ENCODE measurements at places on chromosomes 13 and 19.

- DNase-seq: peak; percentile 63
Measured at GRCh38 chr19:41995959-41996797, 2.1 kb upstream of the ATP1A3 start.

DNA sequence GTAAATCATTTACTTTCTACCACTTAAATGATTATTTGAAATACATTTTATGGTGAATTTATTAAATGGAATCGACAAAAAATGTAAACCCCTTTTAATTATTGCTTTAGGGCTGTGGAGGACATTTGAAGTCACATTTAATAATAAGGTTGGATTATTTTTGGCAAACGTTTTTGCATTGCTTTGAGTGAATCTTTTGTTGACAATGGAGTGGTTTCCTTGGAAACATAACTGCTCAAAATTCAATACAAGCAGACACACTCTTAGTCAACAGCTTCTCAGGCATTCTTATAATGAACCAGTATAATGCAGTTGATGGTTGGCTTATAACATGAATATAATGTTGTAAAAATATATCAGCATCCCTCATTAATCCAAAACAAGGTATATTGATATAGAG lies 104.7 kb downstream of the DCLK1 start:
- DNase-seq: no peak

DNA sequence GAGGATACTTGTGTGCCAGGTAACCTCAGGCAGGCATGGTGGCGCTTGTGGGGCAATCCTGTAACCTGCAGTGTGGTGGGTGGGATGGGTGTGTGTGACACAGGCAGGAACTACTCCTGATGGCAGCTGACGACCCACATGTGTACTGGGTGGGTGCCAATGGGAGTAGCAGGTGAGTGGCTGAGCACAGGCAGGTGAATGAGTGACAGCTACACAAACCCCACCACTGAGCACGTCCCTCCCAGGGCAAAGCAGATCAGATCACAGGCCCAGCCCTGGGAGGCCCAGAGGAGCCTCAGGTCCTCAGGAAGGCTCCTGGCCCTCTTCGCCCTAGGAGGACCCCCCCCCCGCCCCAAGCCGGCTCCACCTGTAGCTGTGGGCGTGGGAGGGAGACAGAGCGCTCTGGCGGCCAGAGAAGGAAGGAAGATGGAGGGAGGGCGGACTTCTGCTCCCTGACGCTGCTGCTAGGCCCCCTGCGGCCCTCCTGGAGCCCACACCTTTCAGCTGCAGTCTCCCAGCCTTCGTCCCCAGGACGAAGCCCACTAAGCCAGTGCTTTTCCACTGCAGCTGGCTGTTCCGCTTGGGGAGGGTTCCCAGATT lies 1.3 kb upstream of the ZNF181 start:
- no peak for DNase-seq

GRCh38 chr13:74226791-74227475 lies 92.7 kb upstream of the KLF12 start:
- no peak for DNase-seq

GRCh38 chr13:111919286-111919685 lies 147.7 kb upstream of the SOX1 start:
- DNase-seq: no peak

GRCh38 chr19:41694196-41694595 lies 6.1 kb upstream of the CEACAM7 start:
- DNase-seq: no peak

DNA sequence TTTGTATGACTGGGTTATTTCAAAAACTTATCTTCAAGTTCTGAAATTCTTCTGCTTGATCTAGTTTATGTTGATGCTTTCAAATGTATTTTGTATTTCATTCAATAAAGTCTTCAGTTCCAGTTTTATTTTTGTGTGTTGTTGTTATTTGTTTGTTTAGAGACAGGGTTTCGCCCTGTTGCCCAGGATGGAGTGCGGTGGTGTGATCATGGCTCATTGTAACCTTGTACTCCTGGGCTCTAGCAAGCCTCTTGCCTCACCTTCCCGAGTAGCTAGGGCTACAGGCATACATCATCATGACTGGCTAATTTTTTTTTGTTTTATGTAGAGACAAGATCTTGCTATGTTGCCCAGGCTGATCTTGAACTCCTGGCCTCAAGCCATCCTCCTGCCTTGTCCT lies 40.3 kb upstream of the ARHGEF7 start:
- no peak for DNase-seq

GRCh38 chr19:31515931-31516330 lies 166.7 kb upstream of the TSHZ3 start:
- DNase-seq: no peak

DNA sequence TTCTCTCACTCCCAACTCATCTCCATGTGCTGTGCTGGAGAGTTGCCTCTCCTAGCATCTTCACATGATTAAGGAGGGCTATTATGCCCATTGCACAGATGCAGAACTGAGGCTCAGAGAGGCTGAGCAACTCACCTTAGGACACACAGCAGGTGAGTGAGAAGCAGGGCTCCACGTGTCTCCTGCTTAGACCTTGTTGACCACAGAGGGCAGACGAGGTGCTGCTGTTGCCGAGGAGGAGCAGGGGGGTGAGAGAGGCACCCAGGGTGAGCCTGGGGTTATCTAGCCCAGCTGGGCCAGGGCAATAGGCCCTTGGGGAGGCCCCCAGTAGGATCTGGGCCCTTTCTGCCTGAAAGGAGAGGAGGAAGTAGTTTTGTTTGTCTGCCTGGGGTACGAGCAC lies 2.4 kb upstream of the HSH2D start:
- DNase-seq: no peak

GRCh38 chr13:48236528-48237353 lies 3.7 kb downstream of the ITM2B start:
- no peak for DNase-seq

DNA sequence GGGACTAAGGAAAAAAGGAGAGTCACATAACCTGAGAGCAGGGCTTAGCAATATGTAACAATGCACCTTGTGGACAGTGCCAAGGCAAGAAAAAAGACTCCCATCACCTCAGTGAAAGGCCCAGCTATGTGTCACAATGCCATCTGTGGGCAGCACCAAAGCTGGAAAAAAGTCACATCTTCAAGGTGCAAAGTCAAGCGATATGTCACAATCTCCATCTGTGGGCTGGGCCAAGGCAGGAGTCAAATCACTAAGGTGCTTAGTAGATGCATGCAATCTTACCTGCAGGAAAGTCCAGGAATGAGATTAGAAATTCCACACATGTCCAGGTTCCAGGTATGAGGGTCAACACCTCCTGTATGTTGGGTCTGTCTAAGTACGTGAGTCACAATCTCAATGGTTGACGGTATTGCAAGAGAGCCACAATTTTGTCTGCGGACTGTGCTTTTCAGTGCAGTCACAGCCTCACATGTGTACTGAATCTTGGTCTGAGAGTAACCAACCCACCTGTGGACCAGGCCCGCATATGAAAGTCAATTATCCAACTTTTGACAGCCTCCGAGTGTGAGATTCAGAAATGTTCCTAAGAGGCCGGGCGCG lies 14.8 kb upstream of the ZNF43 start:
- DNase-seq: no peak

DNA sequence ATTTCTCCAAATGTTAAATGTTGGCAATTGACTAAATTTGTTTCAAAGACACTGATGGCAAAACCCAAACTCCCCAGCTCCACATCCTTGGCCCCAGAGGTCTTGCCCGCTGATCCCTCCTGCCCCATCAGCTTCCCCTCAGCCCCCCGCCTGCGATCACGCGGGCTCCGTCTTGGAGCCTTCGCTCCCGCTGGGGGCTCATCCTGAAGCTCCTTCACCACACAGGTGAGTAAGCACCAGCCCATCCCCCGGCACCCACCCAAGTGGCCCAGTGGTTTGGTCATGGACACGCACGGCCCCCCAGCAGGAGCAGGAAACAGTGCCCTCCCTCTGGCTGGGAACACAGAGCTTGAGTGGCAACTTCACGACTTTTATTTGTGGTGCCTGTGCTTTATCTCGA lies 14.9 kb downstream of the EPS8L1 start:
- DNase-seq: no peak

GRCh38 chr19:8705742-8706141 lies 7.1 kb upstream of the ACTL9 start:
- DNase-seq: no peak

- DNase-seq: no peak
Measured at GRCh38 chr13:32016631-32017030, 14.9 kb upstream of the FRY start.

GRCh38 chr19:2199861-2200623 lies 36.1 kb downstream of the PLEKHJ1 start:
- no peak for DNase-seq

DNA sequence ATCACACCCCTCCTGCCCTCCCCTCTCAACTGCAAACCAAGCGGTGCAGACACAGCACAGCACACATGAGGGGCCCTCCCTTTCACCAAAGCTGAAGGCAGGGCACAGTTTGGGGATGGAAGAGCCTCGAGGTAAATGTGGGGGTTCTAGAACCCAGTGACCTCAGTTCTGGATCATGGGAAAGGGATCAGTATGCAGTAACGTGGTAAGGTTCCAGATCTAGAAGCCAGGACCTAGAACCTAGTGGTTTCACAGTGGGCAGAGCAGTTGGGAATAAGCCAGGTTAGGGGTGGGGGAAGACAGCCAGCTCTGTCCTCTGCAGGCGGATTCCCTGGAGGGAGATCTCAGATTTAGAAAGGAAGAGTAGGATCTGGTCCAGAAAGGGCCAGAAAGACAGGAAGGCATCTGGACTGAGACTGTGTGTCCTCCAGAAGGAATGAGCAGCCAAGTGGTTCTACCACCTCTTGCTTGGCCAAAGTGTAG lies 3.1 kb downstream of the FTL start:
- no peak for DNase-seq

DNA sequence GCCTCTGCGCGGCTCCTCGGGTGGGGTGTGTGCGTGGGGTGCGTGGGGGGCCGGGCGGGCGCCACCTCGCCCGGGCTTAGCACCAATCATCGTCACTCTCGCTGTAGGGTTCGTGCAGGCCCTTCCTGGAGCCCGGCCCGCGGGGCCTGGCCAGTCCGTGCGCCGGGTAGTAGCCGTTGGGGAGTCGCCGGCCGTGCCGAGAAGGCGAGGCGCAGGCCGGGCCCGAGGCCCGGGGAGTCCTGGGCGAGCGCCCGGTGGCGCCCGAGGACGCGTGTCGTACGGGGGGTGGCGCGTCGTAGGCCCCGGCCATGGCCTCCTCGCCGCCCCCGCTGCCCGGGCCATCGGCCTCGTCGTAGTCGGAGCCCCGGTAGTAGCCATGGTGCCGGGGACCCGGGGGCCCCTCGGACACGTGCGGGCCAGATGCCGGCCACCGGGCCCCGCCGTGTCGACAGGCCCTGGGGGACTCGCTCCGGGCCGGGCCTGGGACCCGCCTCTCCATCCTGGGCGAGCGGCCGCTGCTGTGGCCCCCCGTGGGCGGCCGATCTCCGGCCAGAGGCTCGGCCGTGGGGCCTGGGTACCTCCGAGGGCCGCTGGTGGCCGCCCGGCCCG lies 57.1 kb downstream of the IER2 start:
- DNase-seq: no peak

- DNase-seq: no peak
Measured at GRCh38 chr19:47729468-47729798, 15.9 kb upstream of the NOP53 start.

DNA sequence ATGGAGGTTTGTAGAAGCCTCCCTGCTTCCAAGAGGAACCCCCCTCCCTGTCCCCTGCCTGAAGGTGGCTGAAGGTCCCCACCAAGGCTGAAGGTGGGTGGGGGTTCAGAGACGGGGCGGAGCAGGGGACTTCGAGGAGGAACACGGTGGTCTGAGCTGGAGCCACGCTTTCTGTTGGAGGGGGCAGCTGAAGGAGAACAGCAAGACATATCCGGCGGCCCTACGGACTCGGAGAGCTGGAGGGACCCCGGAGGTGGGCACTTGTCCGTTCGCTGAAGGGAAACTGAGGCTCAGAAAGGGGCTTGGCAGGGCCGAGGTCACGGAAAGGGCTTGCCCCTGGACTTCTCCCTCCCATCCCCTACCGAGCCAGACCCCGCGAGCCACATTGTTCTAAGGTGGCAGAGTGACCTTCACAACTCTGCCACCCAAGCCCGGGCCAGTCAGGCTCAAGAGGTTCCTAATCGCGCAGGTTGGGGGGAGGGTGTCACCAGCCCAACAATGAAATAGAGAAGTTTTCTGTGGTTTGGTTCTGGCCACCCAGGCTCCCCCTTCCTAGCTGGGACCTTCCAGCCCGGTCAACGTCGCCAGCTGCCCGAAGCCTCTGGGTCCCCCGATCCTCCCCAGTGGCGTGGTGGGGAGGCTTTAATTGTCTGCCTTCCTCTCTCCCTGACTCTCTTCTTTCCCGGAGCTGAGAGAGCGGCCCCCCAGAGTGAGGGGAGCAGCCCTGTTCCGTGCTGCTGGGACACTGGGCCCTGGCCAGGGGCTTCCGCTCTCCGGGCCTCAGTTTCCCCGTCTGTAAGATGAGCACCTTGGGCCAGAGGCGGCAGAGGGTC lies 15.5 kb upstream of the KCNN1 start:
- DNase-seq: no peak

DNA sequence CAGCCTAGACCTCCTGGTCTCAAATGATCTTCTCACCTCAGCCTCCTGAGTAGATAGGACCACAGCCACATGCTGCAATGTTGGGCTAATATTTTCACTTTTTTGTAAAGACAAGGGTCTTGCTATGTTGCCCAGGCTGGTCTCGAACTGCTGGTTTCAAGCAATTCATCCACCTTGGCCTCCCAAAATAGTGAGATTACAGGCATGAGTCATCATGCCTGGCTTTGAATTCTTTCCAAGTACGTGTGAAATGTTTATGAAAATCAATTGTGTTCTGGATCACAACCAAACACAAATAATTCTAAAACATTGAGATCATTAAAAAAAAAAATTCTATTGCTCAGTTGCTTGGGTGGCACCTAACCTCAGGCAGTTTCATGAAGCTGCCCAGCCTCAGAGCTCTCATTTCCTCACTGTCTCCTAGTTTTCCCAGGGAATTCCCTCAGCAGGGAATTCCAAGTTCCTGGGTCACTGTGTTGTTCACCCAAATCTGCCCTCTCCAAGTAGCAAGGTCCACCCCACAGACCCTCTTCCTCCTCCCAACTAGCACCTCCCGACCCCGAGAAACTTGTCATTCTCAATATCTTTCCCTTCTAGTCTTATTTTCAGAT lies 44.8 kb downstream of the ING1 start:
- DNase-seq: no peak

GRCh38 chr13:90281709-90282108 lies 1065.8 kb upstream of the MIR17HG start:
- no peak for DNase-seq

DNA sequence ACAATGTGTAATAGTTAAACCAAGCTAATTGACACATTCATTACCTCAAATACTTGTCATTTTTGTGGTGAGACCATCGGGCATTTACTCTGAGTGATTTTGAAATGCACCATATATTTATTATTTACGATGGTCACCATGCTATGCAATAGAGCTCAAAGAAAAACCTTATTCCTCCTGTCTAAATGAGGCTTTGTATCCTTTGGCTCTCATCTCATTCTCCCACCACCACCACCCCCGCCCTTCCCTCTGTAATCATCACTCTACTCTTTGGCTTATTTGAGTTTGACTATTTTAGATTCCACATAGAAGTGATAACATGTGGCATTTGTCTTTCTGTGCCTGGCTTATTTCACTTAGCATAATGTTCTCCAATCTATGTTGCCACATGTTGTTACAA lies 124.9 kb downstream of the CYSLTR2 start:
- no peak for DNase-seq

All from D721Med (cell line).